ENCODE measurements at places on chromosomes 3 and 15.
A peak's percentile ranks its signal among the peaks of the same experiment; 100 is the strongest.

DNA sequence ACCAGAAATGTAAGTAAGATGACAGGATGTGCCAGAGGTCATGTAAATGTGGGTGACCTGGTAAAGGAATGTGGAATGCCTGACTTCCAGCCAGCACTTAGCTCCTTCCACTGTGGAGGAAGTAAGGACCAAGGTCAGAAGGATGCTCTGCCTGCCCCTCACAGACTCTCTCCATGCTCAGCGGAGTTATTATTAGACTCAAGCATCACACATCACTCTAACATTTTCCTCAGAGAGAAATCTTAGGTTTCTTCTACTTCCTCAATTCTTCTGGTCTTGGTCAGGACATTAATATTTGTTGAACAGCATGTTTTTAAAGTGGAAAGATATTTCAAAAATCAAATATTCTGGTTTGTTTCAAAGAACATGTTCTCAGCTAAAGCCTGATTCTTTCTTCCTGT is 231.4 kb upstream of the WNT5A start:
- no peak for DNase-seq

DNA sequence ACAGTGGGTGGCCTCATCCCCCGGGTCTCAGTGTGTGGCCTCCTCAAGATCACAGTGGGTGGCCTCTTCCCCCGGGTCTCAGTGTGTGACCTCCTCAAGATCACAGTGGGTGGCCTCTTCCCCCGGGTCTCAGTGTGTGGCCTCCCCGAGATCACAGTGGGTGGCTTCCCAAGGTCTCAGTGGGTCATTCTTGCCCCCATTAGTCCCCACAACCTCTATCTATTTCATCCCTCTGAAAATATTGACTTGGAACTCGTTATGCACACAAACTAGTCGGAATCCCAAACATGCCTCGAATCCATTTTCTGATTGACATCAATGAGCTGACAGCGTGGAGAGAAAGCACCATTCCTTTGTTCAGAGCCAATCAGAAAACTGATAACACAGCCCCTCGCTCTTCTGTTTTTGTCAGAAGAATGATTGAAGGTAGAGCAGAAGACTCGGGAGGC is 10.8 kb upstream of the SSUH2 start:
- no peak for DNase-seq

DNA sequence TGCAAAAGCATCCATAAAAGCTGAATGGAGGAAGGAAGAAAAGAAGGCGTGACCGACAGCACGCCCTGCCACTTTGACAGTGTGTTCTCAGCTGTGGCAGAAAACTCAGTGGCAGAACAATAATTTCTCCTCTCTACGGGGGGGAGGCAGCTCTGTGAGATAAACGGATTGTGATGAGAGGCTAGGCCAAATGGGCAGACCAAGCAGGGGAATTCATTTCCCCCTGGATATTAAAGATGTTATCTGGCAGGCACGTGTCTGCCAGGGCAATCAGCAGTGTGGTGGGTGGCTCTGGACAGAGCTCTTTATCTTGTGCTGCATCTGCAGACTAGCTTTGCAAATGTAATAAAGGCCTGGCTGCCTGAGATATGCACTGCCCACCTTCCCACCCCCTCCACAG is 1.9 kb upstream of the RMDN3 start:
- no peak for DNase-seq

DNA sequence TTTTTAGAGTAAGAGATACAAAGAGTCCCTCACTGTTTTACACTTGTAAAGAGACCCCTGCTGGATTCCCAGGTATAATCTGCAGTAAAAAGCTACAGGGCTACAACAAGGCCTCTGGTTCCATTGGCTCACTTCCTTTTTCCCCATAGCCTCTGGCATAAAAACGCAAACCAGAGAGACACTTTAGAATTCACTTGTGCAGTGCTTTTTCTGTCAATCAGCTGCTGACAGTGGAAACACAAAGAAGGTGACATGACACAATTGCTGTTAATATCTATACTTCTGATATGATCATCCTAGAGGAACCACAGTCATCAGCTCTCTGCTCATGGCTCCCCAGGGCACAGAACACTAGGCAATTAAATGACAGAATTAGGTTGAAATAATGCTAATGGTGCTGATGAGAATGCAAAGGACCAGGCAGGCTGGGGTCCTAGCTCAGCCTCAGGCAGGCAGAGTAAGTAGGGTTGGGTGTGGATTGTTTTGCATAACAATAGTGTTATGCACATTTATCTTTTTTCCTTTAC is 667.9 kb upstream of the CFAP20DC start:
- DNase-seq: no peak

DNA sequence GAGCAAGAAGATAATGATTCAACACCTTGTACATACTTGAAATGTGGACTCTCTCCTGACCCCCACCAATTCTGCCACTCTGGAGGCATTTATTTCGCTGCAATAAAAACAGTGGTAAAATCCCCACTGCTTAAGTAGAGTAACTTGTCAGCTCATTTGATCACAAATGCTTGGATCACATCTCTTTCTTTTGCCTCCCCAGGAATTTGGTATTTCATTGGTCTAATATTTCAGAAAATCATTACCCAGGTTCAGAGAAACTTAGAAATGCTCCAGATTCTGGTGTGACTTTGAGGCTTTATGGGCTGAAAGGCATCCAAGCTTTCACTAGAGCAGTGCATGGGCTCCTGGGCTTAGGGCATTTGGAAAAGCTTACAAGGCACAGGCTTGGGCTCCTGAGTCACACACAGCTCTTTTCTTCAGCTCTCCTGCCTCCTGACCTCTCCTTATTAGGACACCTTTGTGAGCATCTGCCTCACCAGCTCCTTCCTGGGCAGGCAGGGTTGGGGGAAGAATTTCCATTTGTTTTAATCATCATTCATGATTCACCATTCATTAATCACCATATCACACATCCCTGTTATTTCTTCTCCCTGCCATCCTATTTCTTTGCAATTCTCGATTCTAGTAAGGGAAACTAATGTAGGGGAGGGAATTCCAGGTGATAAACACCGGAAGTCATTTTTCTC is 22.5 kb downstream of the CDCP1 start:
- DNase-seq: no peak

DNA sequence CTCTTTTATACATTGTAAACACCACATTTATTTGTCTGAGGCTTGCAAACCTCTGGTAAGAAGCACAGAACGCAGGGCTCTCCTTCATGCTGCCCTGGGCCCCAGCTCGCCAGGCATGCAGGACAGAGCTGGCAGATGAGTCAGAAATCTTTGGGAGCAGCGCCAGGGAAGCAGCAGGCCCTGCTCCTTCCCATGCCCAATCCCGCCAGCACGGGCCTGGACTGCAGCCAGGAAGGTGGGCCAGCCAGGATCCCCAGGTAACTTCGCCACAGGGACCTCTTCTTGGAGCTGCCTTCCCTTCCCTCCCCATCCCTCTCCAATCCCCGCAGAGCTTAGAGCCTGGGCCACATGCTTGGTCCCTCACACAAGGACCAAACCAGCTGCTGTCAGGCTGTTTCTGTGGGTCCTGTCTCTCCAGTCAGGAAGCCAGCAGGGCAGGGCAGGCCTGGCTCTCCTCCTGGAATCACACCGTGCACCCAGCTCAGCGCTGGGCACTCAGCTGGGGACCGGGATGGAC is 8.8 kb downstream of the STOML1 start:
- no peak for DNase-seq

DNA sequence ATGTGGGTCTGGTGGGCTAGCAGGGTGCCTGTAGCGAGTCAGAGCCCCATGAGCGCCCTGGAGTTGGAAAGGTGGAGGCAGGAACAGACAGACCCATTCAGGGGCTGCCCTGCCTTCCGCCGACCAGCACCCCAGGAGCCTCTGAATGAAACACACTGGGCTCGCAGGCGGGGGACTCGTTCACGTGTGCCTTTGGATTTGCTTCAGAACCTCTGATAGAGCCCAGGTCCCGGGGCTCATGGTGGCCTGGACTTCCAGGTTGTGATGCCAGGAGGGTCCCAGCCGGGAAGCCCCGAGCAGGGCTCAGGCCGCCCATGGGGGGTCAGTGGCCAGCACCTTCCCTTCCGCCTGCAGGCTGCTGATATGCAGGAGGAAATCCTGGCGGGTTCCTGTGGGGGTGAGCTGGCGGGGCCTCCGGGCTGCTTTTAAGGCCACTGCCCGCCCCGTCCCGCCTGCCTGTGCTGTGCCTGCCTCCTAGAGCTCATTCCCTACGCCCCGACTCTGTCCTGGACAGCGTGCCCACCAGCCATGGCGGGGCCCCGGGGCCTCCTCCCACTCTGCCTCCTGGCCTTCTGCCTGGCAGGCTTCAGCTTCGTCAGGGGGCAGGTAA is at the start of gene STAB1:
TSS of gene STAB1 (plus strand) at position 453 of the 610 bp plus-strand sequence. CDS start at position 529, 76 bp downstream.
- DNase-seq: no peak

DNA sequence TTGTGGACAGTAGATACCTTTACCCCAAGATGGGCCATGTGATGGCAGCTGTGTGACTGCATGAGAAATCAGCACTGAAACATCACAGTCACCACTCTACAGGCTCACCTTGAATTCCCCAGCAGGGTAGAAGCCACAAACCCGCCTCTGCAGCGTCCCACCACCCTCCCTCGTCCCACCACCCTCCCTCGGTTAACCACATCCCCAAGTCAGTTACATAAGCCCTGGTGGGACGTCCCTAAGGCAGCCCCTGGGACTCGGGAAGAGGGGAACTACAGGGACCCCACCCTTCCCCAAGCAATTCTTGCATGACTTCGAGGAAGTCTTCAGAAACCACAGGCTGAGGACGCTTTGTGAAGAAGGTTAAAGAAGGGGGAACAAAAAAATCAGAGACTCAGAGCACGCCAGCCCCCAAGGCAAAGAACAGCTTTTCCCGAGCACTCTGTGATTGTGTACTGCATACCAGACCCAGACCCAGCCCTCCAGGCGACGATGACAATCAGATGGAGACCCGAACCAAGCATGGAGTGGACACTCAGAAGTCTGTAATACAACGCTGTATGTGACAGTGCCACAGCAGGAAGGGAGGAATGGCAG is 60.5 kb downstream of the SH3BP5 start:
- DNase-seq: peak; percentile 93

GRCh38 chr3:122074621-122075265 is 19.6 kb downstream of the CD86 start:
- DNase-seq: no peak

GRCh38 chr3:62122819-62123218 is 250.5 kb downstream of the FEZF2 start:
- DNase-seq: no peak

GRCh38 chr3:62312201-62312600 is 61.1 kb downstream of the FEZF2 start:
- no peak for DNase-seq

- DNase-seq: no peak
Measured at GRCh38 chr3:100457811-100458210, 34.6 kb upstream of the TMEM45A start.

GRCh38 chr15:65175511-65175910 is 9.6 kb downstream of the CLPX start:
- no peak for DNase-seq

DNA sequence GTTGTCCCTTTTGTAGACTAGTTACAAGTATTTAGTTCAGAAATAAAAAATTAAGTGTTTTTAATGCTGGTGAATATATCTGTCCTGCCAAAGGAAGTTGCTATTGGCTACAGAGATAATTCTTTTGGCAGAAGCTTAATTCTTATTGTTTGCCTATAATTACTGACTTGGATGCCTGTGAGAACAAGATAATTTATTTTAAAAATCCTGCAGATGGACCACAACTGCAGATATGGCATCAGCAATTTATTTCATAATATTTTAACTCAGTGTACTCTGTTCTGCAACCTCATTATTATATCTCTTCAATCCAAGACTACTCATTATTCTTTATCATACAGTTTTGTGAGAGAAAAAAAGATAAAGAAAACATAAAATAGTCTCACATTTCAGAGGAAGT is 789.8 kb downstream of the NAALADL2 start:
- DNase-seq: no peak

DNA sequence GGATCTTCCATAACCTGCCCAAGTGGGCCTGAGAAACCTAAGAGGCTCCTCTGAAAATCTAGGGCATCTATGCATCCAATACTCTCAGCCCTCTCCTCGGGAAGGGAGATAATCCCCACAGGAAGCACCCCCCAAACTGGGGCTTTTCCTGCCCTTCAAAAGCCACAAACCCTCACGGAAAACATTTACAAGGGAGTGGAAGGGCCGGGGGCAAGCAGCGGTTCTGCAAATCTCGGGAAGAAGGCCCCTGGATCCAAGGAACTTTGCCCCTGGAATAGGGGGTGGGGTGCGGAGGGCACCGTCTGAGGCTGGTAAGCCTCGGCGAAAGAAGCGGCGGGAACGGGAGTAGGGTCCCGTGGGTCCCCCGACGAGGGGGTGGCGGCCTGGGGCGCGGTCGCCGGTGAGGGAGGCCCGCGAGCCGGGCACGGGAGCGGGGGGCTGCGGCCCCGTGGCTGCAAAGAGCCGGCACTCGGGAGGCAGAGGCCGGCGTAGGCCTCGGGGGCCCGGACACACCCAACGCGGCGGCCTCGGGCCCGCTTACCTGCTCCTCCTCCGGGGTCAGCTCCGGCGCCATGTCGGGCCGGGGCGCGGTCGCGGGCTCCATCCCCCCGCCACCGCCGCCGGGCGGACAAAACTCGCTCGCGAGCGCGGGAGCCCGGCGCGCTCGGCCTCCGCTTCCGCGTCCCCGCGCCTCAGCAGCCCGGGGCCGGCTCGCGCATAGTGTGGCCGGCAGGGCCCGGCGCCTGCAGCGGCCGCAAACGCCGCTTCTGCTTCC is 755 bp downstream of the PTPN9 start:
- DNase-seq: no peak

DNA sequence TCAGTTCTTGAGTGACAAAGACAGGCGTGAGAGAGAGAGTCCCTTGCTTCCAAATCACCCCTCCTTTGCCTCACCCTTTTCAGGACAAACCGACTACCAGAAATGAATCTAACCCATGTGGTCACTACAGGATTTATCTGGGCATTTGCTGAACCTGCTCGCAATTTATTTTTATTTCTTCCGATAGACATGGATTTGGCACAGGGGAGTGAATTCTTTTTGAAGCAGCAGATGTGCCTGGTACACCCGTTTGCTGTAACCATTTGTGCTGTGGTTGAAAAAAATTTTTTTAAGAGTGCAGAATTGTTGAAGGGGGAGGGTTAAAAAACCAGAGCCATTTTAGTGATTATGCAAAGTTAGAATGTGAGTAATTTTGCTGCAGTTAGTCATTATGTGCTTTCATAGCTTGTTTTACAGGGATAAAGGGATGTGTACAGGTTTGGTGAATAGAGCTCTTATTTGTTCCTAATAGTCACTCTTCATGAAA is 442.0 kb downstream of the LPP start:
- DNase-seq: no peak

- DNase-seq: no peak
Measured at GRCh38 chr3:105785803-105786202, 83.0 kb downstream of the CBLB start.

- no peak for DNase-seq
Measured at GRCh38 chr3:55629432-55629831, 142.3 kb upstream of the WNT5A start.

Data from CD4-positive, alpha-beta T cell treated with Interleukin-4 for 4 hours (primary cell).